ENCODE measurements at places on chromosomes 1 and 21. TPM values are rescaled to one million over a fixed set of nuclear protein-coding genes. Genes with fewer than 3 reads are reported as not detected.

The KRTAP19-1 gene
- polyA plus RNA-seq, result not detected

The IRF6 gene
- polyA plus RNA-seq, result 1.1 TPM

The PRR9 gene
- not detected for polyA plus RNA-seq

The SELE gene
- 0.87 TPM for polyA plus RNA-seq

All from muscle of leg (tissue), 16 donors.